ENCODE measurements at places on chromosomes 4 and X. TPM values are rescaled to one million over a fixed set of nuclear protein-coding genes. Genes with fewer than 3 reads are reported as not detected.

The NPY5R gene
- not detected for total RNA-seq

The LUZP4 gene
- not detected for total RNA-seq

DNA sequence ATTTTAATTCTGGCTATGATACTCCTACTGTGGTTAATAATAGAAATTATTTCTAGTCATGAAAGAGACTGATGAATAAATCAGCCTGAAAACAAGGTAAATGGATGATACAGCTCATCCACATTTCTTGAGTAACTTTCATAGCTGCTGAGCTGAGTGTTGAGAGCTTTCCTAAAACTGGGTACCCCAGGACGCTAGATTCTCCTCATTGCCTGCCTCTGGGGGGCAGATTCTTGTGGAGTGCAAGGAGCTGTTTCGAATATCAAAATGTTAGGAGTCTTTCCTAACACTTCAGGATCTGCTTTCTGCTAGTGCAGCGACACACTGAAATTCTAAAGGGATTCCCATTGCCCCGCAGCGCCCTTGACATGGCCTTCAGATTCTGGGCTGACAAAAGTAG, 2.1 kb downstream of the MND1 start:
- H3K27ac ChIP-seq, result no peak overlapping the region
- H3K27me3 ChIP-seq, result peaks cover 9% of the 10 kb centered on the region
- H3K4me1 ChIP-seq, result peaks cover 35% of the 10 kb centered on the region
- no peak overlapping the region for H3K4me3 ChIP-seq

DNA sequence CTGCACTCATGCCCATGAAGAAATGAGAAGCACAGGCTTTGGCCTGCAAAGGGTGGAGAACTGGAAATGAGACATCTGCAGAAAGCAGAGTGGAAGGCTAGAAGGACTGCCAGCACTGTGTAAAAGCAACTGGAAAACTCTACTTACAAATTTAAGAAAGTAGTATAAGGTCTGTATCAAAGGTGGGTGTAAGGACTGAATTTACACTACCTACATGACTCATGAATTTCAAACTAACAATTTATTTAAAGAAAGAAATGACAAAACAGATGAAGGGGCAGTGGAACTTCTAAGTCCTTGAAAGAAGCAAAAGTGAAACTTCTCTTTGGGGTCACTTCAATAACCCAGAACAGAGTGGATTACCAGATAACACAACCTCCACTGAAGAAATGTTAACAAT, 71.2 kb downstream of the SLC10A7 start:
- H3K4me1 ChIP-seq, result peaks cover 40% of the 10 kb centered on the region
- H3K27me3 ChIP-seq, result no peaks in the 10 kb centered on the region
- peaks cover 22% of the 10 kb centered on the region for H3K36me3 ChIP-seq
- DNase-seq, result no peak

DNA sequence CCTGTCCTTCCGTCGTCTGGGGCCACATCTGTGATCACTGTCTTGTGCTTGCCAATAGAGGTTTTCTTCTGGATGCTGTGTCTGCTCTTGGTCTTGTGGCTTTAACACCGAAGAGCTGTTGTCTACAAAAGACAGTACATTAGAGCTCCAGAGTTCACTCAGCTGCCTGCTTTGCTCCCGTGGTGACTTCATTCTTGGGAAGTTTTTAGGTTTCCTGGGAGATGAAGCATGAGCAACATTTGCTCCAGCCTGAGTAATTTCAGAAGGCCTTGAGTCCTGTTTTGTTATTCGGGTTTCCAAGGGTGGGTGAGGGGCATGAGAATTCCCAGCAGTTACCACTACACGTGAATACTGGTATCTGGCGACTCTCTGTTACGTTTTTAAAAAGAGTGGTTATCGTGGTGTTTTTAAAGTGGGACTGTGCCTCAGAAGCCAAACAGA, 189.2 kb downstream of the SHROOM3 start:
- no peak overlapping the region for H3K27ac ChIP-seq
- peaks cover 2% of the 10 kb centered on the region for H3K27me3 ChIP-seq
- no peaks in the 10 kb centered on the region for H3K36me3 ChIP-seq

DNA sequence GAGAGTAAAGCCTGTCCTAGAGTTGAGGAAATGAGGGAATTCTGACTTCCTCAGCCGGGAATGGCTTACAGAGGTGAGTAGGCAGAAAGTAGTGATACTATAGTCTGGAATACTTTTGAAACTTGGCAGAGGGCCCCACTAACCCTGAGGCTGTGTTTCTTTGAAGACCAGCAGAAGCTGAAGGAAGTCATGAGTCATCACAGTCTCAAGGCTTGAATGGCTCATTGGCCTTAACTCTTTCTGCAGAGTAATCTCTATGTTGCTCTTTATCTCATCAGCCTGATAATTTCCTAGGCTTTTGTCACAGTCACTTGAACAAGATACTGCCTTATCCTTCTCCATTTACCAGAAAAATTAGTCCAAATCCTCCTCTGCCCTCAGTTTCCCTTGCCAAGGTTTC, 80.8 kb downstream of the ANKRD50 start:
- H3K4me3 ChIP-seq, result no peak overlapping the region
- no peak for DNase-seq
- no peaks in the 10 kb centered on the region for H3K27me3 ChIP-seq
- H3K4me1 ChIP-seq, result no peaks in the 10 kb centered on the region
- no peak overlapping the region for H3K27ac ChIP-seq

DNA sequence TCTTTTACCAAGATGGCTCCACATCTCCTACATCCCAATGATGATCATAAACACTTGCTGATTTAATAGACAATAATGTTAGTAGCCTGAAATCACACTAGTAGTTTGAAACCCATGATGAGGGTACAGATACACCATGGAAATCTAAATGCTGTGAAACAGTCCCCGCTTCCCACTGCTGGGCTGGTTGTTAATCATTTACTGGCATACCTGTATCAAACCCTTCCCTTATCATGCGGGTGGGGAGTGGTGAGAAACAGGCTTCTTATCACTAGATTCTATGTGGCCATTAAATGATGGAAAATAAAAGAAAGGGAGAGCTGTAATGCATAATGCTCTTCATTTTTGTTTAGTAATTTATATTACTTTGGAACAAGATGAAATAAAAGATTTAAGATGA, 21.9 kb downstream of the MAOA start:
- no peak for DNase-seq
- no peaks in the 10 kb centered on the region for H3K4me1 ChIP-seq
- no peak overlapping the region for H3K27ac ChIP-seq
- peaks cover 2% of the 10 kb centered on the region for H3K27me3 ChIP-seq
- H3K4me3 ChIP-seq, result no peak overlapping the region
- no peaks in the 10 kb centered on the region for H3K36me3 ChIP-seq

The S100G gene
- not detected for total RNA-seq

GRCh38 chrX:13014111-13015096, 30.0 kb downstream of the FAM9C start:
- H3K4me1 ChIP-seq, result peaks cover 63% of the 10 kb centered on the region
- no peak for DNase-seq
- no peaks in the 10 kb centered on the region for H3K36me3 ChIP-seq
- no peaks in the 10 kb centered on the region for H3K27me3 ChIP-seq
- peak overlapping the region; percentile 42 for H3K4me3 ChIP-seq
- H3K27ac ChIP-seq, result peak overlapping the region; percentile 75

- no peak for DNase-seq
- peak overlapping the region; percentile 76 for H3K27ac ChIP-seq
- peaks cover 5% of the 10 kb centered on the region for H3K36me3 ChIP-seq
- peak overlapping the region; percentile 17 for H3K4me3 ChIP-seq
- no peaks in the 10 kb centered on the region for H3K27me3 ChIP-seq
- peaks cover 66% of the 10 kb centered on the region for H3K4me1 ChIP-seq
These were observed 19.5 kb downstream of the SUV39H1 start for GRCh38 chrX:48715876-48716502.

DNA sequence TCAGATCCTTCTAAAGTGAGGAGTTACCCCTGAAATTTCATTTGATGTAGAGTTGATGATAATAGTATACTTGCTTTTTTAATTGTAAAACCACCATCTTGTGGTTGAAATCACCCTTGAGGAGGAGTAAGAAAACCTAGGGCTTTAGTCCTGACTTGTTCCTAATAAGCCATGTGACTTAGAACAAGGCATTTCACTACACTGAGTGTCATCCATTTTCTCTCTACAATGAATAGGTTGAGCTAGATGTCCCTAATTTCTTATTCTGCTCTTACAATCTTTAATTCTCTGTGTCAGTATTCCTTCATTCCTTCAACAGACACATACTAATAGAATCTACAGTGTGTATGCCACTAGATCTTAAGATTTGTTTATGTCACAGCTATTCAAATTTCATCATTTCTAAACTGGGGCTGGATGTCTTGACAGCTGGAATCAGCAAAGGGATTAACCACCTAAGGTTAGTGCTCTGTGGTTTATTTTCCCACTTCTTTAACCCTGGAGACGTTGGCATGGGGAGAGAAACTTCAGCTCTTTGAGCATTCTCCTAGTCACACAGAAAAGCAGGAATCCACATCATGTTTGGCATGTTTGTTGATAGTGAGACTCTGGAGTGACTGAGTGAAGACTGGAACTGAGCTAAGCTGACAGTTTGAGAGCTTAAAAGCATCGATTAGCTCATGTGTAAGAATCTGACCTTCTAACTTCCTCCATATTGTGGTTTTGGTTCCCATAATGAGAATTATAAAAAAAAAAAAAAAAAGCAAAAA, 246.3 kb downstream of the NDST4 start:
- H3K27me3 ChIP-seq, result peaks cover 2% of the 10 kb centered on the region
- H3K27ac ChIP-seq, result no peak overlapping the region
- no peak for DNase-seq
- no peak overlapping the region for H3K4me3 ChIP-seq

The LGI2 gene
- total RNA-seq, result not detected

GRCh38 chr4:40704073-40704472, 45.7 kb upstream of the NSUN7 start:
- no peak for DNase-seq
- peaks cover 32% of the 10 kb centered on the region for H3K4me1 ChIP-seq
- no peak overlapping the region for H3K4me3 ChIP-seq
- H3K36me3 ChIP-seq, result peaks cover 3% of the 10 kb centered on the region
- H3K27ac ChIP-seq, result peak overlapping the region; percentile 58

The ADGRL3 gene
- not detected for total RNA-seq

The FAT4 gene
- total RNA-seq, result not detected

DNA sequence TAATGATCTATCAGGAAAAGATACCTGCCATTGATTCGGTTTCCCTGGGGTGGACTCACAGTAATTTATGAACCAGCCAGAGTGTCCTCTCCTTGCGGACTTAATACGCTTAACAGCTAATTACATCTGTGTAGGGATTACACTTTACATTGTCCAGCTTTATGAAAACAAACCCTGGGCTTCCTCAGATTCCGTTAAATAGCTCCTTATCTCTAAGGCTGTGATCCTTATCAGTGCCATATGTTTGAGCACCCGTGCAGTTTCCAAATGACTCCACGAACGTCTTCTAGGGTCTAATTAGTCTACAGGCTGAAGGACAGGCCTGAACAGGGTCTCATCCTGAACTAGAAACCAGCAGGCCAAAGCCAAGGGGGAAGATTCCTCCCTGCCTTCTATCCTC, 56.9 kb downstream of the KDR start:
- H3K27ac ChIP-seq, result no peak overlapping the region
- no peaks in the 10 kb centered on the region for H3K27me3 ChIP-seq
- H3K4me3 ChIP-seq, result no peak overlapping the region

DNA sequence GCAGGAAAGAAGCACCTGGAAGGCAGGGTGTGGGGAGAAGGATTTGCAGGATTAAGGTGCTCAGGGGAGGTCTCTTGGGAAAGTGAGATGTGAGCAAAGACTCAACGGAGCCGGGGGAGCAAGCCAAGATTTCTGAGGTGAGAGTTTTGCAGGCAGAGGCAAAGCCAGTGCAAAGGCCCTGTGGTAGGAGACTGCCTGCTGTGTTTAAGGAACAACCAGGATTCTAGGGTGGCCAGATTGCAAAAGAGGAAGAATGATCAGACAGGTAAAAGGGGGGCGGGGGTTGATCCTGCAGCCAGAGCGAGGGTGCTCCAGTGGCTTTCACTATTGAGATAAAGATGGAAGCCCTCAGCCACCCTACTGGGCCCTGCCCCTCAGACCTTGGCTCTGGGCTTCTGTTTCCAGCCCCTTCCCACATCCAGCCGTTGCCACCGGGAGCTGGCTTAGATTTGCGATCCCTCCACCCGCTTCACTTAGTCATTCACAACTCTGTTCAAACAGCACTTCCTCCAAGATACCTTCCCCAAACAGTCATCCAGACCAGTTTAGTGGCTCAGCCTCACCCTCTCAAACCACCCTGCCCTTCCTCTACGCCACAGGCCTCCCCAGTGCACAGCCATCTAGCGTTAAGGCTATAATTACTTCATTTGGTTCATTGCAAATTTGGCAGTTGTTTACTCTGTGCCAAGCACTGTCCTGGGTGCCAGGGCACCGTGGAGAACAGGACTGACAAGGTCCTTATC, 23.3 kb upstream of the BCOR start:
- H3K27ac ChIP-seq, result no peak overlapping the region
- H3K36me3 ChIP-seq, result no peaks in the 10 kb centered on the region

DNA sequence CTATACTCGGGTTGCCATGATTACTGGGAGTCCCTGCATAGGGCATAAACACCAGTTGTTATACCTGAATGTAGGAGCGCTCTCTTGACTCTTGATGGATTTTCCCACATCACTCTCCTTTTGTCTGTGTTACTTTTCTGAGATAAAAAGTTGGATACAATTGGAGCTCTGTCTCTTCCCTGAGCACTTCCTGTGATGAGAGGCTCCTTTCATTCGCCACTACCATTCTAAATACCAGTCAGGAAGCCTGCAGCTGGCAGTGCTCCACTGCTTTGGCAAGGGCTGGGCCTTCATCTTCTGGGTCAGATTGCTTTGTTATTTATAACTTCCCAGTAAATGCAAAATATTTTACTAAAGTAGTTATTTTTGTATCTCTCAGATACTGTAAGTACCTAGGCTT, 13.9 kb downstream of the TCEANC start:
- DNase-seq, result no peak
- H3K36me3 ChIP-seq, result peaks cover 17% of the 10 kb centered on the region
- H3K4me1 ChIP-seq, result peaks cover 13% of the 10 kb centered on the region
- no peaks in the 10 kb centered on the region for H3K27me3 ChIP-seq

Measured in activated T-helper 1 cell treated with anti-CD3 and anti-CD28 coated beads, Interleukin-12 subunit alpha, Interleukin-12 subunit beta, Interleukin-2, Interleukin-4 antibody, amounts not matched to agents 30 ng/mL and 10 ng/mL and 1 ng/mL, durations not matched to agents 14 hours and 24 hours and 36 hours (primary cell).